ENCODE measurements at places on chromosomes 5 and 9.

- DNase-seq = no peak
These were observed 109.6 kb downstream of the FGF1 start for GRCh38 chr5:142576303-142576702.

- DNase-seq = no peak
These were observed 357.8 kb downstream of the NFIB start for GRCh38 chr9:13956107-13956506.

DNA sequence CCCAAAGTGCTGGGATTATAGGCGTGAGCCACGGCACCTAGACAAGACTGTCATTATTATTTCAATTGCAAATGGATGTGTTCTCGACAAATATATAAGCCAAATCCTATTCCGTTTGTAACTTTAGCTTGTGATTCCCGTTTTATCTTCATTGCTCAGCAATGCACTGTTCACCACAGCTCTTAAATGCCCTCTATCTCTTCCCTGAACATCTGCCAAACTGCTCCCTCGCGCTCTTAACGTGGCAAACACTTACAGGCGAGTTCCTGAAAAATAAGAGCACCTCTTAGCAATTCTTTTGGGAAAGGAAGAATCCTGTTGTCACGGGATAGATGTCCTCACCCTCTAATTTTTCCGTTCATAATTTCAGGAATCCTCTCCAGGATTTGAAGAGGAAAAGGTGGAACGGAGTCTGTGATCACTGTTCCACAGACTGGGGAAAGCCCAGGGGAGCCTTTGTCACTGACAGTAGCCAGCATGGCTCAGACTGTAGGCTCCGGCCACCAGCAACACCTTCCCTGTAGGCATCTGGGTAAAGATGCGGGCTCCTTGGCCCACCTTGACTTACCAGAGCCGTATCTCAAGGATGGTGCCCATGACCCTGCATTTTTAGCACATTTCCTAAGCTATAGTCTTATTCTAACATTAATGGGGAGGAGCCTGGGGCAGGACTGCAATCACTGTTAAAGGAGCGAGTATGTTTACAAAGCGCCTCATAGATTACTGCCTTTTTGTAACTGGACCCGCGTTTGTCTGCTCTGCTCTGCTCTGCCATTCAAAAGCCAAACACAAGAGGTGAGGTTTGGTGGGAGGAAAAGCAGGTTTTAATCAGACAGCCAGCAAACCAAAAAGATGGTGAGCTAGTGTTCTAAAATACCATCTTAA lies 20.2 kb upstream of the GNPDA1 start:
- DNase-seq = no peak

- DNase-seq = peak; percentile 82
These were observed 219.2 kb downstream of the AGTPBP1 start for GRCh38 chr9:85522459-85523092.

DNA sequence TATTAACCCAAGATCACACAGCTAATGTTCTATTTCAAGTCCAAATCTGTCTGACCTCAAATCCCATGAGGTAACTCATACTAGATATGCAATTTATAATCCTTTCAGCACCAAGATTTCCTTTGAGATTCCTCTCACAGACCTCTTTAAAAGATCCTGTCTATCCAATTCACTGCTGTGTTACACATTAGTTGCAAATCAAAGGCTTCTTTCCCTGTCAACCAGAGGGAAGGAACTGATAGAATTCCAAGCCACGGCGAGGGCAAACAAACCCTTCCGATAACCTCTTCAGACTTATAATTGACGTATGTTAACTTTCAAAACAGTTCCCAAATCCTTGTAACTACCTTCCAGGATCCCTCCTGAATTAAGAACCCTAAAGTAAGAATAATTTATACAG lies 168.9 kb downstream of the DRD1 start:
- DNase-seq = no peak

GRCh38 chr5:158928404-158928803 lies 171.3 kb downstream of the EBF1 start:
- no peak for DNase-seq

DNA sequence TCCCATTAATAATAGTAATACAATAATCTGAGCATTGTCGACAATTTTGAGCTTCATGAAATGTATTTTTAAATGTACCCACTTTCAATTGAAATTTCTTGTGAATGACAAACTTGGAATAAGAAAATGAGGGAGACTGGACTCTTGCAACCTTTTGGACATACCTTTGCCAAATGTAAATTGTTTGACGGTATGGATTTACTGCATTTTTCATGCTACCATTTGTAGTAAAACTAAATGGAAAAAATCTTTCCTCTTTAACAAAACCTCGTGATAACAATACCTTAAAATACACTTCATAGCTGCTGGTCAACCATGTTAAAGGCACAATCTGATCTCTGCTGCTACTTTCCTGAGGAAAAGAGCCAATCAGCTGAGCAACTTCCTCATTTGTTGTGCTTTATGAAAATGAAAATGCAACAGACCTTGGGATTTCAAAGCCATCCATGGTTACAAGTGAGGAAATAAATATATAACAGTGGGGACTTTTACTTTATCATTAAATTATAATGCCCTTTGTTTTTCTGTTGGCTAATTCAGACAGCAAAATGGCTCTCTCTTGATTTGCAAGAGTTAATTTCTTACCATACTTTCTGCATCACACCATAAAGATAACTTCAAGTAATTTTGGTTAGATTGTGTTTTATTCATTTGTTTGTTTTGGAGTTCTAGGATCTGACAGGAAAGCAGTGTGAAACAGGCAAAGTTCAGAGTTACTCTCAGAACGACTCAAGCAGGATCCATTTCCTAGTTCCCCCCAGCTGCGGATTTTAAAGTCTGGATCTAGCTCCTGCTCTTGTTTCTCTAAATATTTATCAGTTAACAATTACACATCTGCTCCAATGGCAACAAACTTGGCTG lies 1.1 kb downstream of the ALDH1A1 start:
- no peak for DNase-seq

- peak; percentile 55 for DNase-seq
These were observed 153.7 kb downstream of the MEF2C start for GRCh38 chr5:88729084-88729828.

DNA sequence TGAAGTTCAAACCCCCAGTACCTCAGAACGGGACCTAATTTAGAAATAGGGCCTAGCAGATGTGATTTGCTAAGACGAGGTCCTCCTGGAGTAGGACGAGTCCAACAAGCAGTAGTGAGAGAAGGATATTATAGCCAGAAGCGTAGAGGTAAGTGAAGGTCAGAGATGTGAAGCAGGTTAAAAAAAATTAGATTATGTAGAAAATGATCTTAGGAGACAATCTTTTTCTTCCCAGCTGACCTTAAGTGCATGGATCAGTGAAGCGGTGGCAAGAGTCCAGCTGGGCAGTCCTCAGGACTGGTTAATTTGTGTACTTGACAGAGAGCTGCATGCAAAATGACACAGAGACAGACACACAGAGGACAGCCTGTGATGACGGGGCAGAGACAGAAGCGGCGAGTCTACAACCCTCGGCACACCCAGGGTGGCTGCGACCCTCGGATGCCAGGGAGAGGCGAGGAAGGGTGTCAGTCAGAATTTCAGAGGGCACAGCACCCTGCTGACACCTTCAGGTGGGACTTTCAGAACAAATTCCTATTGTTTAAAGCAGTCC lies 131.4 kb upstream of the IRX4 start:
- peak; percentile 3 for DNase-seq

GRCh38 chr5:62690421-62690820 lies 111.8 kb downstream of the LRRC70 start:
- no peak for DNase-seq

DNA sequence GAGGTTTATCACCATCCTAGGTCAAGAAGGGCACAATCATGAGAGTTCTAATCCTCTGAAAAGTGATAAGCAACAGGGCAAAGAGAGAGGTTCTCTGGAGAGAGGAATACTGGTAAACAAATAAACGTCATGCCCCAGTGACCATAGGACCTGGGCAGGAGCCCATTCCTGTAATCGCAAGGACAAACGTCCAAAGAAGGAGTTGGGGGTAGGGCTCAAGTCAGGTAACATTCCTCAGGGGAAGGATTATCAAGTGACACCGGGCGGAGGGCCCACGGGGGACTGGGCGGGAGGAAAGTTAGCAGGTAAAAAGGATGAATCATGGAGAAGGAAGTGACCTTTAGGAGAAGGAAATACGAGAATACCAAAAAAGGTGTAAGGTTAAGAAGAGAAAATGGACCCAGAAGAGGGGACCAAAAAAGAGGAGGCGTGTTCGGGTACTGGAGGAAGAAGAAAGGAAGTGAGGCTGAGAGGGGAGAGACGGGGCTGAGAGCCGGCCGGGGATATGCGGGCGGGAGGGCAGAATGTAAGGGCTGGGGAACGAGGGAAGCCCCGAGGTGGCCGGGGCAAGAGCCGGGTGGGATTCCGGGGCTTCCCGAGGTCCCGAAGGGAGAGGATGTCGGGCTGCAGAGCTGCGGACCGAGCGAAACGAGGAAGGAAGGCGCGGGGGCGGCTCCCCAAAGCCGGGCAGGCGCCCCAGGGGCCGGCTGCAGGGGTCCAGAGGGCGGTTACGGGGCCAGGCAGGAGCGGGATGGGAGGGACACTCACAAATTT lies 583 bp downstream of the DIAPH1 start:
- DNase-seq = no peak

DNA sequence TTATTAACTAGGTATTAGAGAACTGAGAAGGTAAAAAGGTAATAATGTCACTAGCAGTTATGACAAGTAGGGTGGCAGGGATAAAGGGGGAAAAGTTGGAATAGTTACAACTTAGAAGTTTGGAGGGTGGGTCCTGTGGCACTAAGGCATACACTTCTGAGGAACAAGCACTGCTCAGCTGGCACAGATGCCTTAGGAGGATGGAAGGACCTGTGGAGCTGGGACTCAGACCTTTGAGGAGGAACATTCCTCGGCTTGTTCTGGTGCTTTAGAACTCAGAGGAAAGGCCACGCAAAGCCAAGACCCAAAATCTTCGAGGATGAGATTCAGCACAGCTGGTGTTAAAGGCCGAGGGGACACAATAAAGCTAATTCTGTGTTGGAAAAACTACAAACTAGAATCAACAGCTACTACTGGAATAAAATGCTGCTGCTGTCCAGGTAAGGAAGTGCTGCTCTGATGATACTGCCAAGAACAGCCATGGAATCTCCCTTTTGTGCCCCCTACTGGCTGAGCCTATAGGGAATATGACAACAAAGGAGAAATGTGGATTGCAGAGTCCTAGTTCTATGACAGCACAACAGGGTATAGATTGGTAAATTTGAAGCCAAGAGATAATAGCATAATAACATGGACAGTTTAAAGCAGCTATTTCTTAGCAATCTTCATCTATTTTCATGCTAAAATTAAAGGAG lies 126.7 kb downstream of the SLC25A46 start:
- no peak for DNase-seq

DNA sequence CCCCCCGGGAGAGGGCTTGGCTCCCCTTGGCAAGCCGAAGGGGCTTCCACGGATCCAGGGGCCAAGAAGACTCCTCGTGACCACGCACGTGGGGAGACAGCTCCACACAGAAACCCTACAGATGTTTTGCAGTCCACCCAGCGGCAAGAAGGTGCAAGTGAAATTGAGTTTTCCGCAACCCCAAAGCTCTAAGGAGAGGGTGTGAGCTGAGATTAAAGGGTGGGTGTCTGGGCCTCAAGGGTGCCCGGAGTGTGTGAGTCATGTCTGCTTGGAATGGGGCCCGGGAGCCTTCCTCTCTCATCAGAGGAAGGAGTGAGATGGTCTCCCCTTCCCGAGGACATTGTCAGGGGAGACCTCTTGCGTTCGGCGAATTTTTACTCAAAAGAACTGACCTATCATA lies 79.1 kb downstream of the OLFM1 start:
- DNase-seq = no peak

DNA sequence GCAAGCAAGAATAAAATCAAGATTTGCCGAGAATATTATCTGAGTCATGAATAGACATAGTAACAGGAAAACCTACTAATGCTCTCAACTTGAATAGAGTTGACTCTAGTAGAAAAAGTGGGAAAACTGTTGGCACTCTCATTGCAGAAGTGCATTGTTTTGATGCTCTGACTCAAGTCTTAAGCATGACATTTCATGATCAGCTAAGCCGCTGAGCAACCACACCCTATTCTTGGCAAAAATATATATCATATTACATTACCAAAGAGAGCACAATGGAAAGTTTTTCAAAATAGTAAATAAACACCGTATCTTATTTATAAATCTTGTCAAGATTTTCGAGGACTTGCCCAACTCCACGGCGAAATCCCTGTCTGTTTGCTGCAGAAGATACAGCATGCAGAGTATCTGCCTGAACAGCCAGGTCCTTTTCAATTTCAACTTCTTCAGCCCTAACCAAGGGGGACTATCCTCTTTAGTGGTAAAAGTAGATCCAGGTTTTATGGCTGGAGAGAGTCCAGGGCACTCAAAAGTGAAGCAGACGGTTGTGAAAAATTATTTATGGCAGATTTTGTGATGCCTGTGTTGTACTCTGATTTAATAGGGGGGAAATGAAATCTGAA lies 13.9 kb upstream of the ADAMTSL1 start:
- no peak for DNase-seq

DNA sequence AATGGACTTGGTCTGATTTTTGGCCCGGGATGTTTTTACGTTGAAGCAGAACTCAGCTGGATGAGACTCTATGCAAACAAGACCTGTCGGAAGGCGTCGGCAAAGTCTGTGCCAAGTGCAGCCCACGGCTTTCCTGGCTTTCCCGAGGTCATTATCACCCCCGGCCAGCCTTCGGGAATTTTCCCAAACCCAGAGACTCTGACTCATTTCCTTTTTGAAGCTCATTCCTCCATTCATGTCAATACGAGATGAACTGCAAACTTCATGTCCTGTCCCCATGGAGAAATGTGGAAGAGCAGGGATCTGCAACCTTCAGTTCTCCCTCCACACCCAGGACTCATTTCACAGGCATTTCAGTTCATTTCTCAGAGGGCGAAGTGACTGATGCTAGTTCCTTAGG lies 95.3 kb downstream of the IRX2 start:
- DNase-seq = no peak

- no peak for DNase-seq
These were observed 51.3 kb downstream of the LHFPL2 start for GRCh38 chr5:78597068-78597973.

DNA sequence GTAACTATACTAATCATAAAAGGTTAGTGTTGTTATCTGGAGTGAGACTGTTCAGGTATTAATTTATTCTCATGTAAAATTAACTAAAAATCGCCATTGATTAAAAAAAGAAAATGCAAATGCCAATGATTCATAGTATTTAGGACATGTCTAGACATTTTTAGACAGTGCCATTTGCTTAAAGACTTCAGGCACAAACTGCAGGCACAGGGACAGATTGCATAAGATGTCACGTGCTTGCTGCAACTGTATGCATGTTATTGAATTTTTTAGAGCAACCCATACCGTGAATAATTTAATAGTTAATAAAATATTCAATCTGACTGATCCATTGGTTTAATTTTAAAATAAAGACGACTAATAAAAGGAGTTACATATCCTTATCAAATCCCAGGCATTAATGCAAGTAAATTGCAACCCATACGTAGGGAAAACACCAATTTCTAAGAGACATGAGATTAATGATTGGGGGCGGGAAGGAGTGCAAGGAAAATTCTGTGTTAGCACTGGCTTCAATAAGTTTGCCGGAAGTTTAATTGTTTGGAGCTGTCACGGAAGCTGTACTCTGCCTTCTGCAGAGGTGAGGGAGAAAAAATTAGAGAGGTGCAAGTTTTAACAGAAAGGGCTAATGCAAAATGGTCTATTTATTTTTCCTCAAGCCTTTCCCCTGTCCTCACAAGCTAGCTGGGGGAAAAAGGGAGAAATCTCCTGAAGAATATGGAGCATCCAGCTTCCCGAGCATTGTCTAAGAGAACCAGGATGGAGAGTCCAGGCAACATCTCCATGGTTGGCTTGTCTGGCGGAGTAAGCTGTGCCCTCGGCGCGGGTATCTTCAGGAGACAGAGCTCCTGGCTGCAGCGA lies 2.9 kb downstream of the EDIL3 start:
- DNase-seq = no peak

GRCh38 chr5:14884062-14884612 lies 12.6 kb upstream of the ANKH start:
- no peak for DNase-seq

GRCh38 chr5:88740604-88741185 lies 142.3 kb downstream of the MEF2C start:
- no peak for DNase-seq
